Posterior vena cava (tissue), 2 donors: ENCODE measurements at places on chromosomes 5 and 9. TPM values are rescaled to one million over a fixed set of nuclear protein-coding genes. Genes with fewer than 3 reads are reported as not detected.

Gene STRBP
- 3.7 TPM for total RNA-seq

Gene ADGRV1
- total RNA-seq = 0.19 TPM

Gene RGS7BP
- 19.3 TPM for total RNA-seq

DNA sequence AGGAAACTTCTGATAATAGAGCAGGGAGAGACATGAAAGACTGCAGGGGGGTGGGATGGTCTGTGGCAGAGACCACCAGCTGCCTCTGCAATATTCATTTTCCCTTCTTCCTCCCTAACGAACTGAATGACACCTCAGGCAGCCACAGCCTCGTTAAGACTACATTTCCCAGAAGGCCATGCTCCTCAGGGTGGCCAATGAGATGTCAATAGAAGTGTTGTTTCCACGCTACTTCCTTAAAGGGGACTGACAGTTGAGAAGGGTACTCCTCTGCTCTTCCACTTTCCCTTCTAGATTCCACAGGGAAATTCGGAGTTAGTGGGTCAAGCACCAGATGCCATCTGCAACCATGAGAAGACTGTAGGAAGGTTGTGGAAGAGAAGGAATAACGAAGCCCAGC is 52.0 kb upstream of the DAPK1 start:
- no peak for DNase-seq

DNA sequence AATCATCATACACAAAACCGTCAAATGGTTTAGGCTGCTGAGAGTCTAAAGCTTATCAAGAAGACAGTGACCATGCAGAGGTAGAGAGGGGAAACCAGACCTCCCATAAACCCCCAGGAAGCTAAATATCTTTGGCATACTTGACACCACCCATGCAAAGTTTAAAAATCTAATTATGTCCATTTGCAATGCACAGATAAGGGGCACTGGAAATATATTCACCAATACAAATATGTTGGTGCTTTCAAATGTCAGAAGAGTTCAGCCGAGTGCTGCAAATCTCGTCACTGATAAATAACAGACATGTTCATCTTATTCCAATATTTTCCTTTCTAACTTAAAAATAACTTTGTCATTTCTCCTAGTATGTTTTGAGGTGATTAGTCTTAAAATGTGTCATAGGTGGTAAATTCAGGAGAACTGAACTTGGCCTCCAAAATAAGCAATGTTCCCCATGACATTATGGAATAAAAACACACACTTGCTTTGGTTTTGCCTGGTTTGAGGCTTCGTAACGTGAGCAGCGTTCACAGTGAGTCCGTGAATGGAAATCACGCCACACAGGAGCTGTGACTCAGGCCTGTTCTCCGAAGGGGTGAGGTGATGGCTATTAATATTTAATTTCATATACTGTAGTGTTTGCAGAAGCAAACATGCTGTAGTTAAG is 182.2 kb downstream of the AOPEP start:
- no peak for DNase-seq

DNA sequence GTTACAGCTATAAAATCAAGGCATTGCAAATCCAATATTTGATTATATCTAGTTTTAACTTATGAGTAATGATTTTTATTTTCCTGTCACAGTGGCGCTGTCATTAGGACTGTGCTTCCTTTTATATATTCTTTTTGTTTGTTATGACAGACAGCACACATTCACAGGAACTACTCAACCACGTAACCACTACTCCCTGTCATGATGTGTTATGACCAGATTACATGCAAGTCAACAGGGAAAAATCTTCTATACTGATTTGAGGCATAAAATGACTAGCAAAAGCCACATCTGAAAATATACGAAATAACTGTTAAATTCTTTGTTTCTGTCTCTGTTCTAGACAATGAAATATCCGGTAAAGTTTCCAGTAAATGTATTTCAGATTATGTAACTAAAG is 25.4 kb downstream of the SREK1 start:
- no peak for DNase-seq
